ENCODE measurements at places on chromosomes 5 and 9.

GRCh38 chr9:105332471-105332870 is 88.0 kb downstream of the SLC44A1 start:
- DNase-seq = peak; percentile 65

DNA sequence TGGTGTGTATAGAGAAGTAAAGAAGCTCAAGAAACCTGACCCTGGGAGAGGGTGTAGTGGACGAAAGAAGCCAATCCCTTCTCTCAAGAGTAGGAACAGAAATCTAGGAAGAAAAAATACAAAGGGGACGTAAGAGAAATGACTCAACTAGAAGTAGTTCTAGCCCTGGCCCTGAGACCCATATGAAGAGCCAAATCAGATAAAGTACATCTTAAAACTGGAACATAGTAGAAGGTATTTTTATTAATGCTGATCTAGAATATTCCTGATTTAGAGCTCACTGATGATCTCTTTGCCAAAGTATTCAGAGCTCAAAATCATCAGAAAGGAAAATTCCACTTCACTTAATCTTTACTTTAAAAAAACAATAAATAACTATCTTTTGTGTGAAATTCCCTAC is 184.8 kb downstream of the MLLT3 start:
- peak; percentile 20 for DNase-seq

DNA sequence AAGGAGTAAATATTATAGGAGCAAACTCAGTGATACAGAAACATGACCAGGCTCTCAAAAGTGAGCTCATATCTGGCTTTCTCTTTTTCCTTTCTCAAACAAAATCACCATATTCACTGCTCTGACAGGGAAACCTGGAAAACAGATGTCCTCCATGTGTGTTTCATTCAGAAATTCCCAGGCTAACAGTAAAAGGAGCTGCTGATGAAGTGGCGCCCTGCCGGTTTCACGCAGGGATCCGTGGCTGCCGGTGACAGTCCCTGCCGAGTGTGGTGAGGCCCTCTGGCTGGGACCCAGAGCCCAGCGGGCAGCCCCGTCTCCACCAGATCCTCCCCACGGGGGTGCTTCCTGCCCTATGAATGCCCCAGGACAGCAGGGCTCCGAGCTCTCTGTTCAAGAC is 208.1 kb downstream of the GNA14 start:
- DNase-seq = peak; percentile 59

DNA sequence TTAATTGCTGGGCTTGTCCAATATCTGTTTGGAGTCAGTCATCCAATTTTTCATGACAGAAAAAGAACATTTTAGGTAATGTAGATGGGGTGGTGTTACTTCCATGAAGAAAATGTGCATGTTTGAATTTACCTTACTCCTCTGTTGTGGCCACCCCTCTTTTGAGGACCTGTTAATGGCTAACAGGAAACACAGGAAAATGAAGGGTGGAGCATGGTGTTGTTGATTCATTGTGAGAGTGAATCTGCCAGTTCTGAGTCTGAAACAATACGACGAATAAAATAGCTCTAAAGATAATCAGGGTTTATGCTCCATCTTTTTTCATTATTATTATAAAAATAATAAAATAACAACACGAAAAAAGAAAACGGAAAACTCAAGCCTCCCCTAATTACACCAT is 335.3 kb downstream of the KDM4C start:
- no peak for DNase-seq

DNA sequence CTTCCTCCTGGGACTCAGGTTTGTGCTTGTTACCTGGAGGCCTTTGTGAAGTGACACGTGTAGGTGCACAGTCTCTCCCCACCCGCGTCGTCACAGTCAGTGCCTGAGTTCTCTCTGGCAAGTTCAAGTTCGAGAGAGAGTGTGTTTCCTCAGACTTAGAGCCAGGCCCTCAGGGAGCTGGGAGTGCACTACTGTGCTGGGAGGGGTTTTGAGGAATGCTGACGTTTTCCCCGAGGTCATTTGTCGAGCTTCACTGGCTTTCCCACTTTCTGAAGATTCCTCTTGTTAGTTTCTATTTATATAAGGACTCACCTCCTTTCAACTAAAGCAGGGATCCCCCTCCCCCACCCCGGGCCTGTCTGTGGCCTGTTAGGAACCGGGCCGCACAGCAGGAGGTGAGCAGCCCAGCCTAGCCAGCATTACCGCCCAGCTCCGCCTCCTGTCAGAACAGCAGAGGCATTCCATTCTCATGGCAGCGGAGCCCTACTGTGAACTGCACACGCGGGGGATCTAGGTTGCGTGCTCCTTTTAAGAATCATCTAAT is 209.2 kb downstream of the DIRAS2 start:
- peak; percentile 34 for DNase-seq

- no peak for DNase-seq
These were observed 12.5 kb downstream of the QRFP start for GRCh38 chr9:130884111-130884531.

DNA sequence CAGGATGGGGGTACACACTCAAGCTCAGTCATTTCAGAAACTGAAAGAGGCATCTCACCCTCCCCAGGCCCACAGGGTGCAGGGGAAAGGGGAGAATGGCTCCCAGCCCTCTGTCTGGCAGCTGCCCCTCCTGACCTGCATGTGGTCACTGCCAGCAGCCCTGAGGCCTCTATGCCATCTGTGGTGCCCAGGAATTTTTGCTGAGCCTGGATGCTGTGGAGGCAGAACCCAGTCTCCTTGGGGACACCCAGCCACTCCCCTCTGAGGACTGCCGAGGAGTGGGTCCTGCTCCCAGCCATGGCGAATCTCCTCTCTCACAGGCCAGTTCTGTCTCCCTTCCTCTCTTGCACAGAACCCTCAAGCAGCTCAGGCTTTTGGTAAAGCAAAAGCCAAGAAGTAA is 104.0 kb upstream of the ALDH1B1 start:
- DNase-seq = no peak
